RKO (cell line): ENCODE measurements at places on chromosomes 6 and 20.

- DNase-seq: no peak
Measured at GRCh38 chr20:49435639-49436038, 46.8 kb downstream of the KCNB1 start.

- no peak for DNase-seq
Measured at GRCh38 chr6:169646906-169647567, 54.8 kb downstream of the WDR27 start.

DNA sequence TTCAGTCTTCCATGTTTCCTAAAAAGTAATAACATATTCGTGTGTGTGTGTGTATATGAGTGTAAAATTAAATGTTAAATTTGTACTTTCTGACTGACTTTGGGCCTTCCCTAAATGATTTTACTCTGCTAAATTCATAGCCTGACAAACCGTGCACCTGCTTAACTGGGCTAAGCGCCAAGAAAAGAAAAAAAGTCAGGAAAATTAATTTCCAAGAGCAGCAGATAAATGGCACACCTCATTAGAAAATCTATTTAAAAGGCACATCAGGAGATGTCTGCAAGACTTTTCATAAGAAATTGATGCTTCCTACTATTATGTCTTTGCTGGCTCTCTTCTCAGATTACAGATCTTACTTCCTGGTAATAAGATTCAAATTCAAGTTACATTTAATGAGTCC, 72.4 kb downstream of the TRDN start:
- no peak for DNase-seq

GRCh38 chr20:19861147-19861759, 103.2 kb downstream of the RIN2 start:
- DNase-seq: no peak

DNA sequence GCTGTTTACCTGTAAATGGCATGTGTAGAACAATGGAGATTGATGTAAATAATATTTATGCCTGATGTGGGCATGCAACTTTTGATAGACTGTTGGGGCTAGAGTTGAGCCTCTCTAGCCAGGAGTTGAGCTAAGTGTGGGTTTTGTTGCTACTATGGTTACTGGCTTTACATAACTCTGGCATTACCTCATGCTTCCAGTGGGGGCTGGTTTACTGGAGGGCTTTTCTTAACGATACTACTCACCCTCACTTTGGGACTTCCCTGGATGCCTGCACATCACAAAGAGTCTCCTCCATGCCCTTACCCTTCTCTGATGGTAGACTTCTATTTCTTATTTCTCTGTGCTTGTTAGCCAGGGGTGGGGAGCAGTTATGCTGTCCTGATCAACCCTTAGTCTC, 524.6 kb upstream of the CDH4 start:
- no peak for DNase-seq

GRCh38 chr6:73548458-73549446, 27.9 kb upstream of the EEF1A1 start:
- no peak for DNase-seq

GRCh38 chr6:34045771-34046170, 100.1 kb downstream of the GRM4 start:
- DNase-seq: no peak

DNA sequence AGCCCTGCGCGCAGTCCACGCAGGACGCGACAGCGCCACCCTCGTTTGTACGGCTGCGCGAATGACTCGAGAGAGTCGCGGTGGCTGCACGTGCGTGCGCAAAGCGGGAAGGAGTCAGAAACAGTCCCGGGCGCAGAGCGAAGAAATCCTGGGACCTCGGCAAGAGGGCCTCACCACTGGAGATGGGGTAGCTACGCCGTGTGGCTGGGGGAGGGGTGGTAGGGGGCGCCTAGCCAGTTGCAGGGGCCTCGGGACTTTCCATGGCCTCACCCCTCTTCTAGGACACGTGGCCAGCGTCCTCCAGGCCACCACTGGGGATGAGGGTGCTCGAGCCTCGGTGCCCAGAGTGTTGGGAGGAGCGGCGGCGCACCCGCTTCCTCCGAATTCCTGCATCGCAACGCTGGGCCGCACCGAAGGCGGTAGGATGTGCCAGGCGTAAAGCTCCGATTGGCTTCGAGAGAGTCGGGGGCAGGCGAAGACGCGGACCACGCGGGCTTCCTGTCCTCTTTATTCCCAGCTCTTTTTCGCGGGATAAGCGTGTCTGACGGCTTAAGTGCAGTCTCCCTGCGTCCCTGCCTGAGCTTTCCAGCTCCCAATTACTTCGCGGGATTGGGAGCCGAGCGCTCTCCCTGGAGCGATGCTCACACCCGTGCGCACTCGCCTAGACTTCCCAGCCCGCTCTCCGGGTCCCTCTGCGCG, 38.7 kb downstream of the NCR2 start:
- no peak for DNase-seq

DNA sequence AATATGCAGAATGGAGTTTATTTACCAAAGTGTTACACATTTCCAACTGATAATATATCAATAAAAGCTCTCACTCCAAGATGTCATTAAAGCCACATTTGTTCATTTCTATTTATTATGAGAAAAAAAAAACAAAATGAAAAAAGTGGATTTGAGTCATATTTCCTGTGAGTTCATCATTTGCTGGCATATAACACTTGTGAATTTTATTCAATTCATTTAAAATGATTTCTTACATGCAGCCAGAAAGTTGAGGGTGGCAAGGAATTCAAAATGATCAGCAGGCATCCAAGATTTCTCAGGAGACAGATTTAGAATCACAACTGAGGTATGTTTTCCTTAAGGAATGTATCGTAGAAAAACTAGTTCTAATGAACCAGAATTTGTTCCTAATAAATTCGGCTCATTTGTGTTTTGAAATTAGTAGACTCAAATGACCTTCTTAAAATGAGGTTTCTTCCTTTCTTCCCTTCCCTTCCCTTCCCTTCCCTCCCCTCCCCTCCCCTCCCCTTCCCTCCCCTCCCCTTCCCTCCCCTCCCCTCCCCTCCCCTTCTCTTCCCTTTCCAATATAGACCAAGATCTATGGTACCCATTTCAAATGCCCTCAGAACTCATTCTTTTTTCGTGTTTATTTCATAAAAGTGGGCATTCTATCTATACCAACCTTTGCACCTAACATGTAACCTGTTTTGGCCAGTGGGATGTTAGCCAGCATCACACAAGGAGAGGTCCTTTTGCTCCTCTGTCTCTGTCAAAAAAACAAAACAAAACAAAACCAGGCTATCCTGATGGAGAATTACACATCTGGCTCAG, 357.9 kb upstream of the TSHZ2 start:
- DNase-seq: peak; percentile 14

DNA sequence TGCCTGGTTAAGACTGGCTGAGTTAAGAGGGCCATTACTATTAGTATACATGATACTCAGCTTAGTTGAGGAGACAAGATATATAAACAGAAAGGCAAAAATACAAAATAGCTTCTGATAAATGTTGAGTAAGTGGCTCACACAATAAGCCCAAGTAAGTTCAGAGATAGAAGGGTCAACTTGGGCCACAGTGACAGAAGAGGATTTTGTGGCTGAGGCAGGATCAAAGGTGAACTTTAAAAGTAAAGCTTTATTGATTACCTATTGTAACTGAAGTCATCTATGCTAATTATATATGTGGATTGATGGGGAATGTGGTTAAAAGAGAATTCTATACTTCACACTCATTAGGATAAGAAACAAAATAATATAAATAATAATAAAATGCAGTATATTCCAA, 80.8 kb downstream of the PHACTR2 start:
- DNase-seq: no peak

DNA sequence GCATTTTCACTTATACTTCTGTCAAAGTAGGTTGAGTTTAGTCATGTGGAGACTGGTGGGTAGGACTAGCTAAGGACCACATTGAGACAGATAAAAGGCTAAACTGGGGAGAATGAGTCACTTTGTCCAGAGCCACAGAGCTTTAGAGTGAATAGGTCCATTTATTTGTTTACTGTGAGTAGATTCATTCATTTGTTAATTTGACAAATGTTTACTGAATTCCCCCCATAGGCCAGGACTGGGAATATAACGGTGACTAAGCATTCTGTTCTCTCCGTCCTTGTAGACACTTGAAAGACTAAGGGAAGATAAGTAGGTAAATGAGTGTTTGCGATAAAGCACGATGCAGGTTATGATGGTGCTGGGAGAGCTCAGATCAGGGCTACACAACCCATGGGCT, 699.7 kb upstream of the ID4 start:
- peak; percentile 16 for DNase-seq

- no peak for DNase-seq
Measured at GRCh38 chr6:10140824-10141223, 274.1 kb downstream of the TFAP2A start.

DNA sequence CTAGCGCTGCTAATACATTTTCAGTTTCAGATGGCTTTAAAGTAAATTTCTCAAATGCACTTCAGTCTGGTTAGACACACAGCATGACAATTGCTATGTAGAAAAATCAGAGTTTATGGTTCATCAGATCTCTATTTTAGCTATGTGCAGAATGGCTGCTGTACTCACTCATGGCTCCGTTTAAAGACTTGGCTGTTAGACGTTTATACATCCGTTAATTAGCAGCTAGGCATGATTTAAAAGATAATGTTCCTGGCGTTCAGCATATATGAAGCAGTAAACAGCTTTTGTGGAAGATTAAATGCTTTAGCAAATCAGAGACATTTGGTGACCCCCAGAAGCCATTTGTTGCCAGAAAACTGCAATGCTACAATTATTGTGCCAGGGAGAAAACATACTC, 350.0 kb upstream of the MANEA start:
- no peak for DNase-seq

GRCh38 chr6:16670183-16670582, 91.1 kb downstream of the ATXN1 start:
- DNase-seq: no peak

GRCh38 chr6:51842804-51843378, 244.5 kb downstream of the PKHD1 start:
- DNase-seq: no peak

- no peak for DNase-seq
Measured at GRCh38 chr6:3835055-3835731, 14.0 kb upstream of the FAM50B start.

GRCh38 chr6:119950681-119951080, 601.1 kb upstream of the MAN1A1 start:
- no peak for DNase-seq

GRCh38 chr6:62236784-62237183, 49.2 kb downstream of the KHDRBS2 start:
- no peak for DNase-seq

DNA sequence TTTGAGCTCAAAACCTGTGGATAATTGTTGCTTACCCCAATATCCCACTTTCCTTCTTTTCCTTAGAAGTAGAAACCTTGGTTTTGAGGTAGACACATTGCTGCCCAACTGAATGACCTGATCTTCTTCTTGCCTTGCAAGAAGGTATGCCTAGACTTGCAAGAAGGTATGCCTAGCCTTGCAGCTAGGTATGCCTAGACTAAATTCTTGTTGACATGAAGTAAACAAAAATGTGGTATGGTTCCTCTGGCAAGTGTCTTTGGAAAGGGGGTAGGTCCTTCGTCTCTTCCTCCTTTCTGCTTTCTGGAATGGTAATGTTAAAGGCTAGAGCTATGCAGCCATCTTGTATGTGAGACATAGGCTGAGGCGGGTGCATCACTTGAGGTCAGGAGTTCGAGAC, 129.2 kb downstream of the GMPR start:
- DNase-seq: no peak

DNA sequence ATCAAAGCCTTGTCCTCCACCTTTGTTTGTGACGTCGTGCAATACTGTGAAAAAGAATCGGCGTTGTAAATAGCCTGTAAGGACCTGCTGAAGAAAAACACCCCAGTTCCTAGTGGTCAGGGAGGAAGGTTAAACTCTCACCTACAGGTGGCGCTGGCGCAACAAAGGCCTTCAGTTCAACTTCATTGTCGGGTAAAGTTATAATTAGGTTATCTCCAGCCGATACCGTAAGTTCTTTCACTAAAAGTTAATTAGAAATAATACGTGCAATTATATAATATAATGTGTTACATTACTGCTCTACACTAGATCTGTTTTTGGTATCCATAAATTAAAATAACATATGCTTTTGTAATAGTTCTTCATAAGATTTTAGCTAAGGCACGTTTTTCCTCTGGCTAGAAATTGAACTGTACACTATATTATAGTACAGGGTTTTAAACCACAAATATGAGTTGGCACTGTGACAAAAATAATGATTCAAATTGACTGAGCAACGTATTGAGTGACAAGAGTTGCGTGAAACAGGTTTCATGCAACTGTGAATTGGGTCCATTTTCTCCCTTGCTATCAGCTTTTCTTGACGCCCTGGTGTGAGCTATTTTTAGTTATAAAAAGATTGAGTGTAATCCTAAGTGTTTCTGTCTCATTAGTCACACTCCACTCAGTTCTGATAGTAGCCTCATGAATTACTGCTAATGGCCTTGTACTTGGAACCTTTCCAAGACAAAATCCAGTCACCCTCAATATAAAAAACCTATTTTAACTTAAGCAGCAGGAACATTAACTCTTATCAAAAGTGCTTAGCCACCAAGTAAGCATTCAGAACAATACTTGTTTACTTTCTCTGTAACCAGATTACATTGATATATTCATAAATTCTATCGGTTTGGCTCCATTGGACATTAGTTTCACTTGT, 62.3 kb downstream of the KIAA0319 start:
- peak; percentile 85 for DNase-seq

DNA sequence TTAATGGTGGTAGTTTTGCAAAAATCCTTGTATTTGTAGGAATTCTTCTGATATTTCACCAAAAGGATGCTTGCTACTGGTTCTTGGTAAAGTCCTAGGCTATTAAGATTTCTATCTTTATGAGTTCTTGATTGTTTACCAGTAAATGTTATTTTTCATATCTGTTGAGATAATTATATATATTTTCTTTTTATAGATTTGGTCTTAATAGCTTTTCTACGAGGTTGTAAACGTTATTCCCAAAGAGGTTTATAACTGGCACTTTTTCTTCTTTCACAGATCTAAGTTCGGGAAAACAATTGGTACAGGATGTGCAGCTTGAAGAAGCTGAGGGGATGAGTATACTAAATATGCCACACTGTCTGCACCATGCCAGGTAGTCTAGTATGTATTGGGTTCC, 55.1 kb upstream of the HBS1L start:
- no peak for DNase-seq

DNA sequence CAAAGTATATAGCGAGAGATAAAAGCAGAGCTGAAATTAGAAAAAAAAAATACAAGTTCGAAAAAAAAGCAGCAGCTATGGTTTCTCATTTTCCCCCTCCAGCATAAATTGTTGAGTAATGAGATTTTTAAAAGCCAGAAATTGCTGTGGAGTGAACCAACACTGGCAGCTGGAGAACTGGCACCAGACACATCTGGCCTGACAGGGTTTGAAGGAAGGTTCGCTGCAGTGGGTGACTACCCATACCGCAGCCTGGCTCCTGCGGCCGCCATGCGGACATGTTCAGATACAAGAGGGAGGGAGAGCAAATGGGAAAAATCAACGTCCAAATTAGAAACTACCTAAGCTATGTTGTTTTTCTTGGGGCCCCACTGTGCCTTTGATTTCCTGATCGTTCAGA, 3.3 kb downstream of the APCDD1L start:
- DNase-seq: no peak

GRCh38 chr6:73702444-73702843, 6.4 kb downstream of the CD109 start:
- no peak for DNase-seq

- DNase-seq: peak; percentile 32
Measured at GRCh38 chr6:85679445-85680123, 36.9 kb upstream of the SYNCRIP start.
